ENCODE measurements at places on chromosomes 6 and 20. TPM values are rescaled to one million over a fixed set of nuclear protein-coding genes. Genes with fewer than 3 reads are reported as not detected.

The CLVS2 gene
- total RNA-seq: 0.06 TPM

DNA sequence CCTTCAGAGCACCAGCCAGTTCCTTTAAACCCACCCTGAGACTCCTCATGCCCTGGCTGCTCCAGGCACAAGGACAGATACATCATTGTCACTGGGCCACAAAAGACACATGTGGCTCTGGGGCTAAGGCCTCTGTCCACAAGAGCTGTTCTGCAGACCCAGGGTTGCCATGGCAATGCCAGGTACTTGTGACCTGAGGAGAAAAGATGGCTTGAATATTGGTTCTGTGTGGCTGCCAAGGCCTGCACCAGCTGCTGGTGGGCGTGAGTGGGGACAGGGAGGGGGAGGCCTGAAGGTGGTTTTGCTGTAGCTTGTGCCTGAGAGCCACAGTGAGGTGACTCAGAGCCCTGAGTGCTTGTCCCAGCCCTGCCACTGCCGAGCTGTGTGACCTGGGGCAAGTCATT lies 31.8 kb downstream of the SAYSD1 start:
- H3K27ac ChIP-seq: no peak overlapping the region
- H3K36me3 ChIP-seq: no peaks in the 10 kb centered on the region
- no peak for DNase-seq
- H3K4me1 ChIP-seq: no peaks in the 10 kb centered on the region
- H3K27me3 ChIP-seq: no peaks in the 10 kb centered on the region

GRCh38 chr6:5534643-5535042 lies 273.3 kb downstream of the FARS2 start:
- no peak for DNase-seq
- H3K36me3 ChIP-seq: no peaks in the 10 kb centered on the region
- H3K27ac ChIP-seq: no peak overlapping the region
- H3K4me1 ChIP-seq: peaks cover 5% of the 10 kb centered on the region
- H3K27me3 ChIP-seq: no peaks in the 10 kb centered on the region

GRCh38 chr6:63856271-63856670 lies 220.7 kb downstream of the PHF3 start:
- DNase-seq: no peak
- no peaks in the 10 kb centered on the region for H3K36me3 ChIP-seq
- H3K27ac ChIP-seq: no peak overlapping the region
- H3K4me3 ChIP-seq: no peak overlapping the region

DNA sequence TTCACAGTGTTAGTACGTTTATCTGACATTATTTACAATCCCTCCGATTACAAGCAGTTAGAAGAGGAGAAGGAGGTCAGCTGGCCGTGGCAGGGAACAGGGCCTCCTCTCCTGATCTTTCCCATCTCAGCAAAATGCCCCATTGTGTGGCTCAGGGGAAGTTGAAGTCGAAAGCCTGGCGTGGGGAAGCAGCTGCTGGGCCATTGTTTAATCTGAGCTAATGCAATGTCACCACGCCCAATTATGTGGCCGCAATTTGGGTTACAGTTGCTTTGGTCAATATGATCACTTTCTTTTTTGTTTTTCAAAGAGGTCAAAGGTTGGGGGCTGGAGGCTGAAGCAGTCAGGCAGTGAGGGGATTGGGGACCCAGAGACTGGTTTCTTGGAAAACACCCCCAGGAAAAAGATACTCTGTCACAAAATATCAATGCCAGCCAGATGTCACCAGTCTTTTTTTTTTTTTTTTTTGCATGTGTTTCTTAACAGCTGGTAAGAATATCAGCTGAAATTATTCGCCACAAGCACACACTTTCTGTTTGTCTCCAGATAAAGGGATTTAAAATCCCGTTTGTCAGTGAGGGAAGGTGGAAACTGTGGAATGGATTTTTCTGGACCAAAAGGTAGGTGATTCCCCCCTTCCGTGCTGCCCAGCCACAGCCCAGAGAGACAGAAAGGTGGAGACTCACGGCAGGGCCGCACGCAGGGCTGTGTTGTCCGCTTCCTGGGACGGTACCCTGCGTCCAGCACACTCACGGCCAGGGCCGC lies 24.6 kb downstream of the DLL1 start:
- H3K4me3 ChIP-seq: no peak overlapping the region
- H3K36me3 ChIP-seq: no peaks in the 10 kb centered on the region
- H3K27me3 ChIP-seq: no peaks in the 10 kb centered on the region
- H3K27ac ChIP-seq: no peak overlapping the region

All from esophagus muscularis mucosa (tissue), 4 donors.